ENCODE measurements at places on chromosomes 6 and 20.

DNA sequence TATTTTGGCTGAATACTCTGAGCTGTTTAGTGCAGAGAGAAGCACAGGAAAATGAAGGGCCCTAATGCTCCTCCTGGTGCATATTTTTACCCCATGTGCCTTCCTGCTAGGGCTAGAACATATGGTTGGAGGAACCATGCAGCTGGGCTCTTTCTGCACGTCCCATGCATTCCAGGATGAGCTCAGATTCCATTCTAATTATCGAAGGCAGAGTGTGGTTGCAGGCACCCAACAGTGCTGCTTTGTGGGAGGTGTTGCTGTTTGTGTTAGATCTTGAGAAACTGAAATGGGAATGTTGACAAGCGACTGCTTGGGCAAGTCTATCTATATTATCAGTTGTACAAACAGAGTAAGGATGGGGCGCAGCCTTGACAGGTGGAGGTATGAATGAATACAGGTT, 419.5 kb downstream of the DHX35 start:
- DNase-seq, result no peak

GRCh38 chr6:50925981-50926380, 107.3 kb downstream of the TFAP2B start:
- DNase-seq, result no peak

DNA sequence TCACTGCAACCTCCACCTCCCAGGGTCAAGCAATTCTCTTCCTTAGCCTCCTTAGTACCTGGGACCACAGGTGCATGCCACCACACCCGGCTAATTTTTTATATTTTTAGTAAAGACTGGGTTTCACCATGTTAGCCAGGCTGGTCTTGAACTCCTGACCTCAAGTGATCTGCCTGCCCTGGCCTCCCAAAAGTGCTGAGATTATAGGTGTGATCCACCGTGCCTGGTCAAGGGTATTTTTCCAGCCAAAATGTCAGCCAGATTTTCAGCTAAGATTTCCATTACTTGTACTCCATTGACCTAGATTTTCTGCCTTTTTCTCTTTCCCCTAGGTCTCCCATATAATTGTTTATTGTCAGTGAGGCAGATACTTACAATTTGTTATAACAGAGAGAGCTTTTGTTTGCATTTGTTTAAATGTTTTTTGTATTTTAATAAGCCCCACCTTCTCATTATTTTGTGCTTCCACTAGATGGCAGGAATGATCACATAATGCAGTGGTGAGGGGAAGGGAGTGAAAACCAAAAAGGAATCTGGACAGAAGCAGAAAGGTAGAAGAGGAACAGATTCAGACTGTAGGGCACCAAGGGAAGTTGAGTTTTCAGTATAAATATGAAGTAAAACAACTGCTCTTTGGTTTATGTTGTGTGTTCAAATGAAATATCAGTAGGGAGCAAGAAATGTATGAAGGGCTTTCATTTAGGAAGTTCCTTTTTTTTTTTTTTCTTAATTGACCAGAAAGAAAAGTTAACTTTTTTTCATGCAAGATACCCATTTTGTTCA, 29.7 kb downstream of the RPF2 start:
- DNase-seq, result no peak

- DNase-seq, result peak; percentile 60
These were observed 504 bp downstream of the SNTA1 start for GRCh38 chr20:33443006-33443511.

GRCh38 chr6:129345890-129346289, 364.1 kb downstream of the ARHGAP18 start:
- no peak for DNase-seq

GRCh38 chr6:90261801-90262200, 34.8 kb downstream of the BACH2 start:
- no peak for DNase-seq

GRCh38 chr6:4434655-4435054, 299.3 kb upstream of the ECI2 start:
- DNase-seq, result no peak

GRCh38 chr6:32147401-32148132, 4.2 kb downstream of the PRRT1 start:
- peak; percentile 27 for DNase-seq

DNA sequence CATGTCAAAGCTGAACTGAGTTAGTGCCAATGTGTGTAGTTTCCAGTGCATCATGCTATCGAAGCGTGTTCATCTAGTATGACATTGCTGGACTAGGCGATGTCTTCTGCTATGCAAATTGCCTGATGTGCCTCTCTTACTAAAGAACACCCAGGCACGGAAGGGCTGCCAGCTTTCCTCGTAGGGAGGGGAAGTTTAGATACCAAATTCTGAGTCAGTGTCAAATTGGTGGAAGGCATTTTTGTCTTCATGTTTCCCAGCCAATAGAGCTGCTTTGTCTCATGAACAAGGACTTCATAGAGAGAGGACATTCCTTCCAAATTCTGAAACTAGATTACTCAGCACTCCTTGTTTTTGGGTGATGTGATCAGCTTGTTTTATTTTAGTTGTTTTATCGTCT, 320.1 kb downstream of the BTBD3 start:
- DNase-seq, result no peak

- no peak for DNase-seq
These were observed 42.7 kb downstream of the RIMS1 start for GRCh38 chr6:71929047-71929446.

- no peak for DNase-seq
These were observed 27.6 kb downstream of the RPRD1B start for GRCh38 chr20:38061109-38061508.

DNA sequence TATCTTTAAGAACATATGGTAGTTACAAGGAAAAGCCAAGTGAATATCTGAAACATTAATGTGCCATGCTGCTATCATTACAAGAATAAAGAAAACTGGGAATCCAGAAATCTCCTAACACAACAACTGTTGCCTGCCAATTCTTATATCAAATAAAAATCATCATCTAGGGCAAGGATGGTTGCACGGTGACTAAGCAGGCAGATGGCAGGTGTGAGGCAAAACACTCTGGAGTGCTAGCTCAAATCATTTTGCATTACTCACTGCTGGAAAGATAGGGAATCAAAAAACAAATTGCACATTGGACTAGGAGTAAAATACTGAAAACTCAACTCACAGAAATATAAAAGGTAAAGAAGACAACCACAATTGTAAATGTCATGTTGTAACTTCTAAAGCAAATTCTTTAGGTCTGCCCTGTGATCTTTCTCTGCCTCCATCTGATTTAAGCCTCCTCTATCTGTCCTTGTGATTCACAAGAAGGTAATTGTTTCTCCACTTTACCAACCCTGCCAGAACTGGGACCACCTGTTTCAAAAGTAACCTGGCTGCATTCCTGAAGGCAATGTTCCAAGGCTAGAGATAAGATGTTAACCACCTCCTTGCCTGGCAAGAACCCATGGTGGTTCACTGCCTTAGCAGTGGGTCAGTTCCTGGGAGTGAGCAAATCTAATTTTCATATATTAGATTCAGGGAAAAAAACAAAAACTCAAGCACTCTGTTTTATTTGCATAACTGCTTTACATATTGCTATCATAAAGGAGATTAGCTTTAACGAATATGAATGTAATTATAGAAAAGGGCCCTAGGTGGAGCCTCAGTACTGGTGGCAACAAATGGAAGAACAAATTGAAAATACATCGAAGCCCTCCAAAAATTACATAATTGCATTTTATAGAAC, 33.1 kb upstream of the LCA5 start:
- no peak for DNase-seq

- DNase-seq, result no peak
These were observed 34.6 kb upstream of the SCRT2 start for GRCh38 chr20:709991-710779.

DNA sequence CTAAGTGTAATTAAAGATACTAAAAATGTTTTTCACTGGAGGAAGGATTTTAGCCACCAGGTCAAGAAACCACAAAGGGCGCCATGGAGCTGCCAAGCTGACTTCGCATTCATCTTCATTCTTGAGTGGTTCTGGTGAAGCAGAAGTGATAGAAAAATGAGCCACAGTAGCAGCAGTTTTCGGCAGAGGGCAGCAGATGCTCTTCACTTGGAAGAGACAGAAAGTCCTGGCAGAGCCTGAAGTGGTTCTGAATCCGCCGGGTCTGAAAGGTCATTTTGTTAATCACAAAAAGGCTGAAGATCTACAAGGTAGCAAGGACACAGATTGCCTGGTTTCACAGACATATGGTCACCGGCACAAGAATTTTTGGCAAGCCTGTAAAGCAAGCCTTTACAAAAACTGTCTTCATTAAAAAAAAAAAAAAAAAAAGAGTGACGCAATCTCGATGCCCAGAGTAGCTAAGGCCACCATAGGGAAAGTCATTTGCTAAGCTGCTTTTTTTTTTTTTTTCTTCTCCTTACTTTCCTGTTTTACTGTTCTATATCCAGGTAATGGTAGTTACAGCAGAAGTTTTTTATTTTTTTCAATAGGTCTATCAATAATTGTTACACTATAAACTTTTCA, 345.1 kb upstream of the AGPAT4 start:
- no peak for DNase-seq

DNA sequence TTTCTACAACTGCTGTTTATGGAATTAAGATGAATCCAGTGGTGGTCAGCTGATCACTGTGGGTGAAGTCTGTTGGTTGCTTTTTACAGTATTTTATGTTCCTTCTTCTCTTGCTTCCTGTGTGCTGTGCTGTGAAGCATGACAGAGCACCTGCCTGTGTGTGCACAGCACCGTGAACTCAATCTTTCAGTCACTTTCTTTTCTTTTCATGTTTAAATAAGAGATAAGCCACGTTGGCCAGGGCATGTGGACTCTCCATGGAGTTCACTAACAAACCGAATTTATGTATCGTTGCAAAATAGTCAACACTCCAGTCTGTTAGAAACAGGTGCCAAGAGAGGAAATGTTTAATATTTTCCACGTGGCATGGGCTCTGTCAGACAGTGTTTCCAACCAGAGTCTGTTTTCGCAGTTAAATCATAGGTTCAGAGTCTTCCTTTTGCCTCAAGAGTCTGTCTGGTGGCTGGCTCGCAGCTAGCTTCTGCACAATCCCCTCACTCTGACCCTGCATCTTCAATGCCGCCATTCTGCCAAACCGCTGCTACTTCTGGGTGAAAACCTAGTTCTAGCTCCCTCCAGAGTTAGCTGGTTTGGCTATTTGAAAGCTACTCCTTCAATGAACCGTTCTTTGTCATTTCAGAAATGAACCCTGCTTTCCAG, 73.2 kb downstream of the QRSL1 start:
- no peak for DNase-seq

DNA sequence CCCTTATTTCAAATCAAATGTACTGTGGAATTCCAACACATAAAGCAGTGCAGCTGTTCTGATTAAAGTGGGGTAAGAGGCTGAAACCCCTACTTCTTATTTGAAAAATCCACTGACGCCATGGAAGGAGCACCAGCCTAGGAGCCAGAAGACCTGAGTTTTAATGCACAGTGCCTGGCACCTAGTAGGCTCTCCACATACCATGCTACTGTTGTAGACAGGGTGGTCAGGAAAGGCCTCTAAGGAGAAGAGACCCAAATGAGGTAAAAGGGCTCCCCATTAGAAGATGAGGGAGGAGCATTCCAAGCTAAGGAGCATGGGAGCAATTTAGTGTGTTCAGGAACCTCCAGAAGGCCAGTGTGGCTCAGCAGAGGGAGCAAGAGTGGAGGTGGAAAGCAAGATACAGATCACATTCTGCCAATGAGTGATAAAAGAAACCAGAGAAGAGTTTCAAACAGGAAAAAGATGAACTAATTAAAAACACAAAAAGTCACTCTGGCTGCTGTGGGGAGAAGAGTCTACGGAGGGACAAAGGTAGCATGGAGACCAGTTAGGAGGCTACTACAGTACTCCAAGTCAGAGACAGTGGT, 11.8 kb upstream of the ZNF76 start:
- no peak for DNase-seq

DNA sequence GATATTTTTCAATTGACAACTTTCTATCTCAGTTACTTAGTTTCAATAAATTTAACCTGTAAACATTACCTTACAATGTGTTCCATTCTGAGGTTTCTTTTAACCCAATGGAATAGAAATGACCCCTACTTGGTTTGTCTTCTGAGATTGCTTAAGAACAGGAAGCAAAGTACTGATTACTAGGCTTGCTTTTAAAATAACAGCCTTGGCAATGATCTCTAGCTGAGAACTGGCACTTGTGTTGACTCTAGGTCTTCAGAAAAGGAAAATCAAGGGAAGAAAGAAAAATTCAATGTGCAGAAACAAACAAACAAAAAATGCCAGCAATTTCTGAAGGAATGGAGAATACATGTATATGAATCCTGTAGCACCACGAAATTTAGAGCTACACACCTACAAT, 66.1 kb downstream of the SYNE1 start:
- no peak for DNase-seq

GRCh38 chr6:144231721-144232120, 53.4 kb upstream of the UTRN start:
- DNase-seq, result no peak

DNA sequence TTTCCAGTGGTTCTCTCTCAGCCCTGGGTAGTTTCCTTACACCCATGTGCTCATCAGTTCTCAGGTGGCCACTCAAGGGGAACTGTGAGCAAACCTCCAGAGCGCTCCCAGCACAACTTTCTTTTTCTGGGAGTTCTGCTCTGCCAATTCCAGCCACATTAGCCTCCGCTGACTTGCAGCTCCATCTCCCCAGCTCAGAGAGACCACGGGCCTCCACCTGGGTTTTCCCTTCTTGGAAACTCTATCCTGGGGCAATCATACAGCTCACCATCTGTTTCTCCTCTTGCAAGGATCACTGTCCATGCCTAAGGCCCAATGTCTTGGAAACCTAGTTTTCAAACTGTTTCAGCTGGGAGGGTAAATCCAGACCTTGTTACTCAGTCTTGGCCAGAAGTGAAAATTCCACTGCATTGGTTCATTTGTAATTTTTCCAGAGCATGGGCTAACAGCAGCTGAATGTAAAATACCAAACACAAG, 129.9 kb downstream of the EYA2 start:
- DNase-seq, result no peak

DNA sequence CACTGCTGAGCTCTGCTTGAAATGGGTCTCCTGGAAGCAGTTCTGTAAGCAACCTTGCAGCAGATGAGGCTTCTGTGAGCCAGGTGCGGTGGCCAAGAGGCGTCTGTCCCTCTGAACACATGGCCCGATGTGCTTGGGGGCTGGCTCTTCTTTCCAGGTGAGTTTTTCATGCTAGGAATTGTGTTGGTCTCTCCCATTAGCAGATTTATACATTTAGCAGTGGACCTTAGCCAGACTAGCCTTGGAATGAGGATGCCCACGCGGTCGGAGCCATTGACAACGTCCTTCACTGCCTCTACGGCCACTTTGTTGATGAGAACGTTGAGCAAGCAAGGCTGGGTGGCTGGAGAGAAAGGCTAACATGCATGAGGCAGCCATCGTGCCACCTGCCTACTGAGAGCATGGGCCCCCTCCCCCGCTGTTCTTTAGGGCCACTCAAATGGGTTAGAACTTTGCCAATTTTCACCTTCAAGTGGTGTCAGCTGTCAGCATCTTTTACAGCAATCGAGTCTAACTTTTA, 33.5 kb downstream of the ERMARD start:
- DNase-seq, result no peak

DNA sequence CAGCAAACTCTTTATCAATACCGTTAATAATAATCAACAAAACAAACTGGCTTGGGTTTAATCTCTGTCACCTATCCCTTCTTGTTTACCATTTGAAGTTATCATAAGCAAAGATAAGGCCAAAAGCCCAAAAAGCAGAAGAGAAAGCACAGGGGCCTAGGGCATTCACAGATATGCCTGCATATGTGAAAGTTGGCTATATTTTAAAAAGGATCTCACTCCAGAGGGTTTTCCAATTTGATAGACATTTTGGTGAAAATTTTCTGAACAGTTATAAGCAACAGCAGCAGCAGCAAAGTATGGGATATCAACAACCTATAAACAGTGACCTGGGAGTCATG, 101.1 kb downstream of the ATXN1 start:
- DNase-seq, result no peak

All from aorta (tissue), 5 donors.